Psoas muscle (tissue), 8 donors: ENCODE measurements at places on chromosomes 7 and 10. TPM values are rescaled to one million over a fixed set of nuclear protein-coding genes. Genes with fewer than 3 reads are reported as not detected.

The TEX36 gene
- total RNA-seq = not detected

The CPVL gene
- total RNA-seq = 9.4 TPM

The RNLS gene
- 6.8 TPM for total RNA-seq

The ARHGAP21 gene
- total RNA-seq = 35.2 TPM

The APBB1IP gene
- total RNA-seq = 2.7 TPM

The ACBD7 gene
- total RNA-seq = not detected

The NPS gene
- not detected for total RNA-seq

The IFIT1 gene
- 3.3 TPM for total RNA-seq

The PRF1 gene
- total RNA-seq = 1.6 TPM

The PNLIPRP1 gene
- not detected for total RNA-seq

The PAPSS2 gene
- 4.7 TPM for total RNA-seq
